ENCODE measurements at places on chromosomes 6 and 20.

DNA sequence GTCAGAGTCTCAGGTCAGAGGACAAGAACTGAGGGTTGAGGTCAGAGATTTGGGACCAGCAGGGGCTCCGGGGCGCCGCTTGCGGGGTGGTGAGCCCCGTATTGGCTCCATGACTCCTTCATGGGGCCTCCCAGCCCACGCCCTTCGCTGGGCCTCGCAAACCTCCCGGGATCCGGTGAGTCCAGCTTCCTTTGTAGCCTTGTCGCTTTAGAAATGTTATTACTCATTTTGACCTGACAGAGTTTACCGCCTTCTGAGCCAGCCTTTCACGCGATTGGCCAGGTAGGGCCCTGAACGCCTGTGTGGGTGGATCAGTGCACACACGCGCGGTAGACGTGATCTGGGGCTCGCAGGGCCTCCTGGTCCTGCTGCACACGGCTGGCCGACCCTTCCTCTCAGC, 181.1 kb downstream of the ERMARD start:
- no peak overlapping the region for H3K27ac ChIP-seq
- H3K4me3 ChIP-seq, result no peak overlapping the region
- no peaks in the 10 kb centered on the region for H3K36me3 ChIP-seq
- H3K4me1 ChIP-seq, result no peaks in the 10 kb centered on the region
- H3K27me3 ChIP-seq, result no peaks in the 10 kb centered on the region
- no peak for DNase-seq

GRCh38 chr6:52566201-52566600, 10.7 kb downstream of the TRAM2 start:
- H3K36me3 ChIP-seq, result no peaks in the 10 kb centered on the region
- no peak for DNase-seq
- peak overlapping the region; percentile 36 for H3K27ac ChIP-seq
- H3K4me3 ChIP-seq, result no peak overlapping the region
- H3K27me3 ChIP-seq, result no peaks in the 10 kb centered on the region
- peaks cover 56% of the 10 kb centered on the region for H3K4me1 ChIP-seq

- no peaks in the 10 kb centered on the region for H3K4me1 ChIP-seq
- no peak for DNase-seq
- H3K27me3 ChIP-seq, result no peaks in the 10 kb centered on the region
- H3K4me3 ChIP-seq, result no peak overlapping the region
- no peaks in the 10 kb centered on the region for H3K36me3 ChIP-seq
- peak overlapping the region; percentile 13 for H3K27ac ChIP-seq
Observed at GRCh38 chr6:166058064-166058739, 109.4 kb downstream of the TBXT start.

DNA sequence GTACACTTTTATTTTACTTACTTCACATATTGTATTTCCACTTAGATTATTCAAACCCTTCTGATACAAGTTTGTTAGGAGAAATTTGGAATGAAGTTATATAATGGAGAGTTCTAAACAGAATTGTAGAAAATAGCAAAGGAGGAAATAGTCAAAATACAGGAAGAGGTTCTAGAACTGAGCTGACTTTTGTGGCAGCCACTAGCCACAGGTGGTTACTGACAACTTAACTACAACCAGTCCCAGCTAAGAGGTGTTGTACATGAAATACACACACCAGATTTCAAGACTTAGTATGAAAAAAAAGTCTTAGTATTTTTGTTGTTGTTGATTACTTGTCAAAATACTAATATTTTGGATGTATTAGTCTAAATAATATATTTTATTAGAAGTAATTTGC, 727.4 kb upstream of the CITED2 start:
- H3K27me3 ChIP-seq, result no peaks in the 10 kb centered on the region
- H3K4me1 ChIP-seq, result no peaks in the 10 kb centered on the region
- H3K4me3 ChIP-seq, result no peak overlapping the region

DNA sequence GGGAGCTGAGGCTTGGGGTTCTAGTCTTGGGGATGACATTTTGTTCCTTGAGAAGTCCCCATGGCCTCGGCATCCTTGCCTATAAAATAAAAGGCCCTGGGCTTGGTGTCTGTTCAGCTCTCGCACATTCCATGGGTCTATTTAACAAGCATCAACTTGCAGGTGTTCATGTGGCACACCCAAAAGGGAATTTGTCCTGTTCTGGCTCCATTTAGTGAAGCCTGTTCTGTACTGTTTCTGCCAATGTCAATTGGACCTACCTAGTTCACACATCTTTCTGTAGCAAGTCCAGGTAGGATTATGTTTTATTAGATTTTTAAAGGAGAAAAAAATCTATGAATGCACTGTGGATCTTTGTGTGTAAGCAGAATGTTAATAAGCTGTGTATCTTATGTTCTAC, 262.0 kb downstream of the HIVEP2 start:
- no peaks in the 10 kb centered on the region for H3K4me1 ChIP-seq
- DNase-seq, result no peak
- H3K27ac ChIP-seq, result no peak overlapping the region

GRCh38 chr6:110481081-110481480, 4.7 kb upstream of the SLC22A16 start:
- H3K27me3 ChIP-seq, result no peaks in the 10 kb centered on the region
- H3K27ac ChIP-seq, result no peak overlapping the region
- H3K4me1 ChIP-seq, result peaks cover 7% of the 10 kb centered on the region
- H3K4me3 ChIP-seq, result no peak overlapping the region

GRCh38 chr20:12014276-12014675, 96.6 kb downstream of the BTBD3 start:
- H3K4me1 ChIP-seq, result no peaks in the 10 kb centered on the region
- no peak overlapping the region for H3K4me3 ChIP-seq
- H3K36me3 ChIP-seq, result no peaks in the 10 kb centered on the region

DNA sequence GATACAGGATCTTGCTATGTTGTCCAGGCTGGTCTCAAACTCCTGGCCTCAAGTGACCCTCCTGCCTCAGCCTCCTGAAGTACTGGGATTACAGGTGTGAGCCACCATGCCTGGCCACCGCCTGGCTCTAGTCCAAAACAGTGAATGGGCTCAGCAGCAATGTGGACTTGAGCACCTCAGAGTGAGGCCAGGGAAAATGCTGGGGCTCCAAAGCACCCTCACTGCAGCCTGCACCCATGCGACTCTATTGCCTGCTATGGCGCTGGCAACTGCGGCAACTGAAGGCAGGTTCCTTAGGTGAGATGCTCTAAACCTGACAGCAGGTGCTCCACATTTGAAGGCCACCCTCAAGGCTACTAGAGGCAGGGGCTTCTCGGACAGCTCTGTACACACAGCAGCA, 26.5 kb downstream of the MAP1LC3A start:
- no peak overlapping the region for H3K4me3 ChIP-seq
- peaks cover 34% of the 10 kb centered on the region for H3K4me1 ChIP-seq
- H3K36me3 ChIP-seq, result peaks cover 18% of the 10 kb centered on the region
- peak; percentile 44 for DNase-seq

DNA sequence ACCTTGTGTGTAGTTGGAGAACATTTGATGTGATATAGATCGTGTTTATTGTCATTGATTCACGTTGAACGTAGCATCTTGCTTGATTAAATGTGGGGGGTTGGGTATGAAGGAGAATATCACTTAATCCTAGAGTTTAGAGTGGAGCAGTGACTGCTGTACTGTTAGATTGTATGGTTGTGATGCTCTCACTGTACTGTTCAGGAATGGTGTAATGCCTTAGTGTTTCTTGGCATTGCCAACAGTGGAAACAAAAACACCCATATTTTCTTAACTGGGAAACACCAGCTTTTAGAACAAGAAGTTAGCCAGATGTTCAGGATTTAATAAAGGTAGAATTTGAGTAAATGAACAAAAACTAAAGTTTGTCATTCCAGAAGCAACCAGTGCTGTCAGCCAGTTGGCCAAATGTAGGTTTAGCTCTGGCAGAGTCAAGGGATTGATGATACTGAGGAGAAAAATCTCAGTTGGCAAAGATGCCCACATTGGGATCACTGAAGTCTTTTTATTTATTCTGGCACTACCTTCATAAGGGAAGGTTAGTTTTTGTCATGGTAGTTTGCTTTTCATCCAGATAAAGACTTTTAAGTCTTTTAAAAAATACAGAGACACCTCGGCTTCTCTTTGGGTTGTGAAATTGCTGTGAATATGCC, 129.9 kb downstream of the JARID2 start:
- peaks cover 28% of the 10 kb centered on the region for H3K4me1 ChIP-seq
- no peaks in the 10 kb centered on the region for H3K27me3 ChIP-seq
- H3K27ac ChIP-seq, result no peak overlapping the region
- DNase-seq, result no peak
- H3K4me3 ChIP-seq, result no peak overlapping the region
- no peaks in the 10 kb centered on the region for H3K36me3 ChIP-seq

DNA sequence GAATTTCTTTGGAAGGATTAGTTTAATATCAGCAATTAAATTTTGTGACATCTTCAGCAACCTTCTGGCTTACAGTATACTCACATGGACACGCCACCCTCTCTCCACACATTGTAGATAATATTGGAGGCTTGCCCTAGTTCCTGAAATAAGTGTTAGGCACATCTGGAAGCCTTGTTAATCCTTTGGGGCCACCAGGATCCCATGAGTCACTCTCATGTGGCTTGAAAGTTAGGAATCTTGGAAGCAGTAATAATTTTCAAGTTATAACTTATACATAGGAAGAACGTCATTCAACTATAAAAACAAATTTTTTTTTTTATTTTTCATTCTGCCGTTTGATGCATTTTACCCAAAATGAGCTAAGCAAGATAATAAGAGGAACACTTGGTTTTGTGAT, 20.5 kb downstream of the LAMA4 start:
- H3K27ac ChIP-seq, result peak overlapping the region; percentile 59
- peaks cover 80% of the 10 kb centered on the region for H3K4me1 ChIP-seq
- no peaks in the 10 kb centered on the region for H3K27me3 ChIP-seq
- no peak for DNase-seq
- H3K36me3 ChIP-seq, result no peaks in the 10 kb centered on the region

DNA sequence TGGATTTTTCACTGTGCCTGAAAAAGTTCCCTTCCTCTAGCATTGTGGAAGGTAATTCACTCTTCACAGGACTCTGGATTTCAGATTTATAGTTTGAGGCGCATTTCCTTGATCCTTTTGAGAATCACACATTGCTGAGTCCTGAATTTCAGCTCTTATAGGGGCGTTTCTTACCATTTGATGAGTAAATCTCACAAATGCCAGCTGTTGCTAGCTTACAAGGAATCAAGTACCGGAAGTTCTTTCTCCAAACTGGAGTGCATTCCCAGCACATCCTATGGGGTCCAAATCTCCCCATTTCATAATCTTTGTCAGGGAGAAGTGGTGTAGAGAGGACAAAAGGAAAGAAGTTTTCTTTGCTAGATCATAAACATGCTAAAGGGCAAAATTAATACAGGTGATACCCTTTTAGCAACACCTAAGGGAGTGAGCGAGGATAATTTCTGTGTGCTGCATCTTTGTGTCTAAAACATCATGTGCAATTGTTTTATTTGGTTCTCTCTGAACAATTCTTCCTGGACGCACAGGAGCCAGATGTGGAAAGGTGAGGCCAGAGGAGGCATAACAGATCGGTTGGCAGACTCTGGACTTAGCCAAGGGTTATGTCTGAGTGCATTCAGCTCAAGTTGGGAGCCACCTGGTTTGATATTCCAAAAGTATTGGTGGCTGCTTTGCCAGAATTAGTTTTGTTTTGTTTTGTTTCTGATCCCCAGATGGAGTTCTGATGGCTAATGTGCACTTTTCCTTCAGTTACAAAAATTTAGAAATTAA, 37.4 kb upstream of the EYA2 start:
- no peaks in the 10 kb centered on the region for H3K27me3 ChIP-seq
- DNase-seq, result no peak

DNA sequence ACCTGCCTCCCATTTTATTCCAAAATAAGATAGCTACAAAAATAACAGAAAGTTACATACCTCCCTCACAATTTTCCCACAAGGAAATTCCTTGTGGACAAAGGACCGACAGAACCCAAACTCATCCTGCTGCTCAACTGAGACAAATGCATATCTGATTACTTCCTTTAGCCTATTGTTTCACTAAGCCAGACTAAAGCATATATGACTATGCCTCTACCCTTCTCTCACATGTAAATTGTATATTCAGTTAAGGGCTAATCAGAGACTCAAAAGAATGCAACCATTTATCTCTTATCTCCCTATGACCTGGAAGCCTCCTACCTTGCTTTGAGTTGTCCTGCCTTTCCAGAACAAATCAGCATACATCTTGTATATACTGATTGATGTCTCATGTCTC, 72.1 kb downstream of the MANEA start:
- no peaks in the 10 kb centered on the region for H3K27me3 ChIP-seq
- no peaks in the 10 kb centered on the region for H3K4me1 ChIP-seq
- no peak overlapping the region for H3K27ac ChIP-seq
- H3K36me3 ChIP-seq, result no peaks in the 10 kb centered on the region
- no peak overlapping the region for H3K4me3 ChIP-seq

DNA sequence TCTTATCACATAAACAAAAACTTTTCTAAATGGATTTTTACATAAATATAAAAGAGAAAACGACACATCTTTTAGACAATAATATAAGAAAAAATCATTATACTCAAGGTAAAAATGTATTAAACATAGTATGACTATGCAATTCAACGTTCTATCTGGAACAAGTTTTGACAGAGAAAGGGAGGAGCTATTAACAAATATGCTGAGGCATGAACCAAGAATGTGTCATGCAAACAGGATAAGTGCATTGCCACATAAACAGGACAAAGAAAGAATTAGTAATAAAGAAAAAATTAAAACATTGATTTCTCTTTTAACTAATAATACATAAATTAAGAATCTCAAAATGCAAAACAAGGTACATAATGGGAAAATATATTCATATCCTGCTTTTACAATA, 1353.4 kb upstream of the GJE1 start:
- no peaks in the 10 kb centered on the region for H3K4me1 ChIP-seq
- no peaks in the 10 kb centered on the region for H3K36me3 ChIP-seq
- H3K27ac ChIP-seq, result no peak overlapping the region
- no peak for DNase-seq

- H3K36me3 ChIP-seq, result no peaks in the 10 kb centered on the region
- H3K4me3 ChIP-seq, result no peak overlapping the region
- H3K4me1 ChIP-seq, result no peaks in the 10 kb centered on the region
- no peak overlapping the region for H3K27ac ChIP-seq
- DNase-seq, result peak; percentile 49
- no peaks in the 10 kb centered on the region for H3K27me3 ChIP-seq
Observed at GRCh38 chr20:32965581-32966373, 38.5 kb downstream of the SUN5 start.

GRCh38 chr6:126632271-126632670, 292.4 kb downstream of the CENPW start:
- peaks cover 12% of the 10 kb centered on the region for H3K4me1 ChIP-seq
- DNase-seq, result no peak
- H3K36me3 ChIP-seq, result no peaks in the 10 kb centered on the region
- H3K27ac ChIP-seq, result no peak overlapping the region
- no peaks in the 10 kb centered on the region for H3K27me3 ChIP-seq
- no peak overlapping the region for H3K4me3 ChIP-seq

Measured in vagina (tissue), 2 donors.